Esophagus muscularis mucosa (tissue), 4 donors: ENCODE measurements at places on chromosomes 6 and 20. TPM values are rescaled to one million over a fixed set of nuclear protein-coding genes. Genes with fewer than 3 reads are reported as not detected.

The GLYATL3 gene
- total RNA-seq, result not detected

The FABP7 gene
- total RNA-seq, result not detected

The C20orf202 gene
- total RNA-seq, result 0.17 TPM

DNA sequence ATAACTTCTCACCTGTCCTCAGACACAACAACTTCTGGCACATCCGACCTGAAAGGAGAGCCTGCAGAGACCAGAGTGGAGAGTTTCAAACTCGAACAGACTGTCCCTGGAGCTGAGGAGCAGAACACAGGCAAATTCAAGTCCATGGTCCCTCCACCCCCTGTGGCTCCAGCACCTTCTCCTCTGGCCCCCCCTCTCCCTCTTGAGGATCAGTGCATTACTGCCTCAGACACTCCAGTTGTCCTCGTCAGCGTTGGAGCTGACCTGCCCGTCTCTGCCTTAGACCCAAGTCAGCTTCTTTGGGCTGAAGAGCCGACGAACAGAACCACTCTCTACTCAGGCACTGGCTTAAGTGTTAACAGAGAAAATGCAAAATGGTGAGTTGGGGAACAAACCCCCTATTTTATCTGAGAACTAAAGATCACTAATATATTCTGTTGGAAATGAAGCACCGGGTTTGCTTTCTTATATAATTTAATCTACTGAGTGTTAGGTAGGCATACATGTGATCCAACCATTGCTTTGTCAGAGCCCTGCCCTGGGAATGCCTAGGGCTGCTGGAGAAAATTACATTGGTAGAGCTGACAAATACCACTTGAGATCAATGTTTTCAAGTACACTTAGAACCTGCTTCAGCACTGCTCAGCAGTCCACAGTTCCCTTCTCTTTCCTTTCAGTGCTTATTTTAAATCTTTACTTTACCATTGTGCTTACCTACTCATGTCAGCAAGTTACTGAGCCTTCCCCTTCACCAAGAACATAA lies 77.5 kb upstream of the LTV1 start:
- H3K36me3 ChIP-seq, result peaks cover 39% of the 10 kb centered on the region
- H3K4me1 ChIP-seq, result no peaks in the 10 kb centered on the region
- no peak overlapping the region for H3K4me3 ChIP-seq
- no peak overlapping the region for H3K27ac ChIP-seq

GRCh38 chr6:137769797-137770362 lies 97.2 kb upstream of the TNFAIP3 start:
- no peaks in the 10 kb centered on the region for H3K27me3 ChIP-seq
- H3K4me3 ChIP-seq, result no peak overlapping the region
- peaks cover 16% of the 10 kb centered on the region for H3K4me1 ChIP-seq
- H3K27ac ChIP-seq, result no peak overlapping the region

GRCh38 chr6:6920114-6920986 lies 187.4 kb upstream of the RREB1 start:
- peaks cover 16% of the 10 kb centered on the region for H3K4me1 ChIP-seq
- no peaks in the 10 kb centered on the region for H3K36me3 ChIP-seq
- H3K27me3 ChIP-seq, result no peaks in the 10 kb centered on the region
- H3K4me3 ChIP-seq, result no peak overlapping the region
- no peak overlapping the region for H3K27ac ChIP-seq

DNA sequence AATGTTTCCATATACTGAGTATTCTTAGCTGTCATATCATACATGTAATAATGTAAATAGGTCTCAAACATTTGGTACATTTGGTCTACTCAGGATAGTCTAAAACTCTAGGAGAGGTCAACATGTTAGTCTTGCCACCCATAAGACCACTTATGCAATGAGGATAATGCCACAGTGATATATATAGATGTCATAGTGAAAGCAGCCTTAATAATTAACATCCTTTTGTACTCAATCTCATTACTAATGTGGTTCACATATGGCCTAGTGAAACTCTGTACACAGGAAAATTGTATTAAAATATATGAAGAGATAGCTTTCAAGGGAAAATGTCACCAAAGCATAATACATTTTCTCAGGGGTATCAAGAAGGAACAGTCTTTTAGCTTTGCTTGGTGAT lies 577.9 kb downstream of the TFAP2B start:
- no peak overlapping the region for H3K4me3 ChIP-seq
- no peaks in the 10 kb centered on the region for H3K36me3 ChIP-seq
- no peak overlapping the region for H3K27ac ChIP-seq
- no peak for DNase-seq
- H3K27me3 ChIP-seq, result no peaks in the 10 kb centered on the region

- no peak overlapping the region for H3K4me3 ChIP-seq
- no peaks in the 10 kb centered on the region for H3K27me3 ChIP-seq
- peaks cover 6% of the 10 kb centered on the region for H3K4me1 ChIP-seq
- DNase-seq, result no peak
- H3K27ac ChIP-seq, result no peak overlapping the region
- peaks cover 8% of the 10 kb centered on the region for H3K36me3 ChIP-seq
Measured at GRCh38 chr6:134000443-134000842, 47.4 kb downstream of the TBPL1 start.
